ENCODE measurements at places on chromosomes 11 and 22.

DNA sequence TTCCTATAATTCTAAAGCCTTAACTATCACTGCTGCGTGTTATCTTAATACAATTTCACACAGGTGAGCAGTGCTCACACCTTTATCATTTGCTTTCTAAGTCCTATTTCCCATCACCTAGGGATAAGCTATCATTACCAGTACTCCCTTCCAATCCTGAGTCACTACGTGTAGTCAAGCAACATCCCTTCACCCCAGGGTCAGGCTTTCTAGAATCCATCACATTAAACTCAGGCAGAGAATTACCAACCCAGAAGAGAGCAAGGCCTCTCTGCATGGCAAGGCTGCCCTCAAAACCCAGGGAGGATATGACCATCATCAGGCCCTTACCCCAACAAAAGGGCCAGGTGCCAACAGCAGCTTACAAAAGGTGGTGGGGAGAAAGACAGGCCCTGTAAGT is 9.8 kb downstream of the PACSIN2 start:
- DNase-seq, result no peak

- DNase-seq, result peak; percentile 61
These were observed 6.3 kb upstream of the SYNGR1 start for GRCh38 chr22:39343259-39344045.

GRCh38 chr22:41917903-41918791 is 3.3 kb upstream of the SHISA8 start:
- DNase-seq, result no peak

DNA sequence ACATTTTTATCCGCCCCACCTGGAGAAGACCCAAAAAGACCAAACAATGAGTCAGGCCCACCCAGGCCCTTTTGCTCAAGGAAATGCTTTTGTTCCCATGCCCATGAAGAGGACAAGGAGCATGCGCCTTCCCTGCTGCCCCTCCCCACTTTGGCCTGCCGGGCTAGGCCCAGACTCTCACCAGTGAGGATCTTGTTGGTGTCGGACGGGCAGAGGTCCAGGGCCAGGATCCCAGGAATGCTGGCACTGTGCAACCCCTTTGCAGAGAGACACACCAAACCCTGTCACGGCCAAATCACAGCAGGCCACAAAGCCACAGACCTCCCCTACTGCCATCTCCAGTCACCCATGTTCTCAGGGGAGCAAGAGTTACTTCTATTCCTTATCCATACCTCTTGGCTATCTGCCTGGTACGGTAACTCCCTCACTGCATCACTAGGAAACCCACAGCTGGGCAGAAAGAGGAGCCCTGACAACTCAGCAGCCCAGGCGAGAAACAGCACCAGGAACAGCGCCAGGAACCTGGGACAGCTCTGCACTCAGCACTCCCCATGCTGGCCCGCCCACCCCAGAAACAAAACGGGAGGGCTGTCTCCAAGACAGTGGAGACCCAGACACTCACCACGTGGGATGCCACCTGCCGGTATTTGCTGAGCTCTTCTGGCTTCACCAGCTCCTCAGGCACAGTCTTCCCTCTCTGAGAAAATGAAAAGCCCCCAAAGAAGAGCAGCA is 5.5 kb downstream of the PRPF19 start:
- no peak for DNase-seq

- no peak for DNase-seq
These were observed 7.2 kb downstream of the UPK3A start for GRCh38 chr22:45291931-45292290.

DNA sequence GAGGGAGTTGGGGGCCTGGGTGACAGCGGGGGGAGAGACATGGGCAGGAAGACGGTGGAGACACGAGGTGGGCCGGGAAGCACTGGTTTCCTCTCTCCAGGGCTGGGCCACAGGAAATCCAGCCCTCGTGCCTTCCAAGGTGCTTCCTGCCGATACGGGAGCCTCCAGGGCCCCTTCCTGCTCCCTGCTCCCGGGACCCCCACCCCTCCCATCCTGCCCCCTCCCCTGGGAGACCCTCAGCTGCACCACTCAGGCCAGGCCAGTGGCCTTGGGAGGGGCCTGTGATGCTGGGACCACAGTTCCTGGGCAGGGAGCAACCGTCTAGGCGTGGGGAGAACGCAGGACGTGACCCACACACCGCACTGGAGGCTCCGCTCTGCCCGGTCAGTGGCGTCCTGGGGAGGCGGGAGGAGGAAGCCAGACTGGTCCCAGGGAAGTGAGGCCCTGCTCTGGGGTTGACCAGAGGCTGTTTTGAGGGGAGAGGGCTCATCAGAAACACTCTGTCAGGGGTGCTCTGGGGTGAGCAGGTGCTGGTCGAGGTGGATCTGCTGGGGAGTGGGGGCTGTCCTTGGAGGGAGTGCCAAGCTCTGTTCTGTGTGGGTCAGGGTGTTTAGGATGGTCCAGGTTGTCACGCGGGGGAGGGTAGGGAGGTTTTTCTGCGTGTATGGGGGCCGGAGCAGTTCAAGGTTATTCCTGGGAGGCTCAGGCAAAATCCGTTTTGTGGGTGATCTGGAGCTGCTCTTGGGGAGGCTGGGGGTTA is at the start of gene SHANK3:
TSS of gene SHANK3 (plus strand) at position 353 of the 760 bp plus-strand sequence.
- DNase-seq, result no peak

DNA sequence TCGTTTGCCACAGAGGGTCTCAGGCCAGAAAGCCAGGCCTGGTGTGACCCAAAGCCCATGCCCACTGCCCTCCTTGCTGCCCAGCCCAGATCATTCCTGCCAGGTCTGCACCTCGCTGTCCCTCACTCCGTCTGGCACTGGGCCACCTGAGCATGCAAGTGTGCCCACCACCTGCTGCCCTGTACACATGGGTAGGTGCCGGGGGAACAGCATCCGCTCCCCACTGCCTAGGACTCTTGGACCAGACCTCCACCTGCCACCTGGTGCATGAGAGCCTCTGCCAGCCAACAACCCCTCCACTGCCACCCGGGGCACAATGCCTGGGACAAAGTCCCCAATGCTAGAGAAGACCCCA is 12.5 kb downstream of the MGAT3 start:
- no peak for DNase-seq

DNA sequence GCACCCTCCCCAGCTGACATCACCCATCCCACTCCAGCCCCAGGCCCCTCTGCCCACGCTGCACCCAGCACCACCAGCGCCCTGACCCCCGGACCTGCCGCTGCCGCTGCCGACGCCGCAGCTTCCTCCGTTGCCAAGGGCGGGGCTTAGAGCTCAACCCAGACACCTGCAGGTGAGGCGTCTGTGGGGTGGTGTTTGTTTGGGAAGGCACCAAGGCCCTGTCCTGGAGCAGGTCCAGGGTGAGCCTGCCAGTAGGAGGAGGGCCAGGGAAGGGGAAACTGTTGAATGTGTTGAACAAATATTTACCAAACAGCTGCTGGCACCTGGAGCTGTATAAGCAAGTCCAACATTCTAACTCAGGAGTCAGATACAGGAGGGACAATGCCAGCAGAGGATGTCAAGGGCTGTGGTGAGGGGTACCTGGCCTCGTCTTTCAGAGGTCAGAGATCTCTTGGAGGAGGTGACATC is 3.1 kb downstream of the VEGFB start:
- DNase-seq, result no peak

- DNase-seq, result no peak
These were observed 213.7 kb downstream of the CADM1 start for GRCh38 chr11:115290479-115290878.

GRCh38 chr22:43526117-43526655 is 114.4 kb downstream of the MPPED1 start:
- no peak for DNase-seq

- DNase-seq, result no peak
These were observed 28.7 kb upstream of the WT1 start for GRCh38 chr11:32464078-32464477.

DNA sequence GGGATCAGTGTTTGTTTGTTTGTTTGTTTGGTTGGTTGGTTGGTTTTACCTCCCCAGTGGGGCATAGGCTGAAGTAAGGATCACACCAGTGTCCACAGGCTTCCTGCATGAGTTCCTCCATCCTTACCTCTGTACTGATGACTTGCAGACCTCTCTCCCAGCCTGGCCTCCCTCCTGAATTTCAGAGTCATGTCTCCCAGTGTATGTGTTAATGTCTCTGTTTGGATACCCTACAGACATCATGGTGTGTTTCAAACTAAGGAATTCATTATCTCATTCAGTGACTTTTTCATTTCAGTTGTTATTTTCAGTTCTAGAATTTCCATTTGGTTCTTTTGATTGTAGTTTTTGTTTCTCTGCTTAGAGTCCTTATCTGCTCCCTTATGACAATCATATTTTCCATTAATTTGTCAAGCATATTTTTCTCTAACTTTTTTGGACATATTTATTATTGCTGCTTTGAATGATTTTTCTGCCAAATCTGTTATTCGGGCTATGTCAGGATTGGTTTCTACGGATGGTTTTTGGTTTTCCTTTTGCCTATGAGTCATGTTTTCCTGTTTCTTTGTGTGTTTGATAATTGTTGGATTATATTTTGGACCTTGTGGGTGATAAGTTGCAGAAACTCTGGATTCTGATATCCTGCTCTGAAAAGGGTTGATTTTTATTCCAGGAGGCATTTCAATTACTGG is 23.6 kb downstream of the MYEOV start:
- no peak for DNase-seq

DNA sequence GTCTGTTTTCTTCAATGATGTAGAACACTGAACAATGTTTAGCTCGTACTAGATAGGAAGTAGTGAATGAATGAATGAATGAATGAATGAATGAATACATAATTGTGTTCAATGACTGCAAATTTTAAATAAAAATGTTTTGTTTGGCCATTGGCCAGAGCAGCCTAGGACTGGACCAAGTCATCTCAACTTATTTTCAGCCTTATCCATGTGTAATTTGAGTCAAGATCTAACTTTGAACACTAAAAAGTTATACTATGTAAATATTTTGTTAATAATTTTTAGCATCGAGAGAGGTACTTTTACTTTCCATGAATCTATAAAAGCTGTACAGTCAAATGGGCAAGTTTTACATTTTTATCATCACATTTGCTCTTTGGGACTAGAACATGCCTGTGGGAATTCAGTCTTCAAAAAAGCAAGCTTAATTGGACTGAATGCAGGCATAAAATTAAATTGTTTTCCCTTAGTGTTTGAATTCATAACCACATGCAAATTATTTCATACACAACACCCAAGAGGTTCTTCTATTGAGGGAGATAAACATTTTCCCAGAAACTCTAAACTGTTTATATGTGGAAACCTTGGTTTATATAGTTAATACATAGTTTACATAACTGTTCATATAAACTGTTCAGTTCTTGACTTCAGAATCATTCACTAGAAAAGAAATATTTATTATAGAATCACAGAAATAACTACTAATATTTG is 222.1 kb upstream of the ANO3 start:
- no peak for DNase-seq

DNA sequence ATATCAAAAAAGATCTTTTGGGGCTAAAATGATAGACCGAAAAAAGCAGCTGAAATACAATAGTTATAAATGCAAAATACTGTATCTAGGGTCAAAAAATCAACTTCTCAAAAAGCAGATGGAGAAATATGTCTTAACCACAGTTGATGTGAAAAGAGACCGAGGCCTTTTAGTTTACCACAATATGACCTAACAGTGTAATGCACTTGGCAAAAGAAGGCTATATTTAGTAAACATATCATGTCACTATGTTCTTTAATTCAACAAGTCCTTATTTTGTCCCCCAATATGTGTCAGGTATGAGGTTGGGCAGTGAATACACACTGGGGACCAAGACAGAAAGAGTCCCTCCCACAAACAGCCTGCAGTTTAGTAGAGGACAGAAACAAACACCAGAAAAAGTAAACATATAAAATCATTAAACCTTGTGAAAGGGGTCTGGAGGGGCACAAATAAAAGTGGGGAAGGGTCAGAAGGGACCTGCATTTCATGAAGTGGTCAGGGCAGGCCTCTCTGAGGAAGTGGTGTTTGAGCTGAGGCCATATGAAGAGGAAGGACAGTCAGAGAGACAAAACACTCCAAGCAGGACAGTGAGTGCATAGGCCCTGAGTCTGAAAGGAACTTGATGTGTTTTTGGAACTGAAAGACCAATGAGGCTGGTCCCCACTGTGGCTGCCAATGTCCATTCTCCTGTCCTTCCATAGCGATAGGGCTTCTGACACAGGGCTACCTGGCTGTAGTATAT is 53.4 kb downstream of the LIF start:
- DNase-seq, result no peak

- DNase-seq, result no peak
These were observed 25.8 kb downstream of the YDJC start for GRCh38 chr22:21603973-21604372.

GRCh38 chr22:39997939-39998726 is 3.4 kb downstream of the FAM83F start:
- no peak for DNase-seq

DNA sequence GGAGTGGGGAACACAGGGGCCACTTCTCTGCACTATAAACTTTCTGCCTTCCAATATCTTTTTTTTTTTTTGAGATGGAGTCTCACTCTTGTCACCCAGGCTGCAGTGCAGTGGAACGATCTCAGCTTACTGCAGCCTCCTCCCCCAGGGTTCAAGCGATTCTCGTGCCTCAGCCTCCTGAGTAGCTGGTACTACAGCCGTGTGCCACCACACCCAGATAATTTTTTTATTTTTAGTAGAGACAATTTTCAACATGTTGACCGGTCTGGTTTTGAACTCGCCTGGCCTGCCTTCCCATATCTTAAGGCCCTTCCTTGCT is 1.7 kb downstream of the SLC3A2 start:
- peak; percentile 41 for DNase-seq
